ENCODE measurements at places on chromosomes 12 and 14.

- DNase-seq, result no peak
Measured at GRCh38 chr12:93689076-93689834, 12.1 kb downstream of the CRADD start.

DNA sequence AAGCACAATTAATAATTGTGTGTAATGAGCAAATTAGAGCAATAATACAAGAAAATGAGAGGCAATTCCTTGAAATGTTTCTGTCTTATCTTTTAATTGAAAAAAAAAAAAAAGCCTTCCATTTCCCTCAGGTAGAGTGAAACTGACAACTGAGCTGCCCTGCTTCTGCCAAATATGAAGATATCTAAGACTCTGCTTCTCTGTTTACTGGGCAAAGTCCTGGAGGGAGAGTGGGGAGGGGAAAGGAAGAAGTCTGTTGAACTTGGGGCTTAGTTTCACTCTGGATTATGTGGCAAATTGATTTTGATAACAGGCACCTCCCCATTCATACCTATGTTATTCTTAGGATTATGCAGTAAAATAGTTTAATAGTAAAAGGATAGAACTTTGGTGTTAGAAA lies 364.9 kb downstream of the NRXN3 start:
- no peak for DNase-seq

DNA sequence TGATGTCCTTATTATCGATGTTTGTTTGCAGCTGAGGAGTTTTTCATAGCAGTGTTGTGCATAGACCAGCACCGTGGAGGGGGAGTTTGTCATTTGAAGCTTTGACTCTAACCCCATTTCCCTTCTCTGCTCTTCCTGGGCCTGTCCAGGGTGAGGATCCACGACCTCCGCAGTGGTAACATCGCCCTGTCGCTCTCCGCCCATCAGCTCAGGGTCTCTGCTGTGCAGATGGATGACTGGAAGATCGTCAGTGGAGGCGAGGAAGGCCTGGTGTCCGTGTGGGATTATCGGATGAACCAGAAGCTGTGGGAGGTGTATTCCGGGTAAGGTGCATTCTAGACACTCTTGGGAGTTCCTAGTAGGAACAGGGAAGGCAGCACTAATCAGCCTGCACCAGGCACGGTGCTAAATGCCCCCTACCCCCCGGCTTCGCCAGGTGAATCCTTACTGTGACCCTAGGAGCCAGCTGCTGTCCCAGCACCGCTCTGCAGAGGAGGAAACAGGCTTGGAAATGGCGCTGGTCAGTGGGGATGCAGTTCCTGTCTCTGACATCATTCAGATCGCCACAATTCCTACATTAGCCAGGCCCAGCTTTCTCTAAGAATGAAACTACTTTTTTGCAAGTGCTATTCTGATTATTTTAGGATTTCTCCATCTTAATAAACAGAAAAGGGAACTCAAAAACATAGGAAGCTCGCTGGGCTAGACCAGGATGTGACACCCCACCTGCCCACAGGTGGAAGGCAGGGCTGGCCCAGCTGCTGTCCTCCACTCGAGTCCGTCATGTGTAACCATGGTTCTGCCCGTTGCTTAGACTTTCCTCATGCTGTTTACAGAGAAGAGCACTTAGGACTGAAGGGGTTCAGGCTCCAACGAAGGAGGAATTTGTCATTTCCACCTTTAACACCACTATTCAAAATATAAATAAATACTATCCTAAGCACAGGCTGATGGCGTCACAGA lies 74.9 kb downstream of the TESC start:
- no peak for DNase-seq

DNA sequence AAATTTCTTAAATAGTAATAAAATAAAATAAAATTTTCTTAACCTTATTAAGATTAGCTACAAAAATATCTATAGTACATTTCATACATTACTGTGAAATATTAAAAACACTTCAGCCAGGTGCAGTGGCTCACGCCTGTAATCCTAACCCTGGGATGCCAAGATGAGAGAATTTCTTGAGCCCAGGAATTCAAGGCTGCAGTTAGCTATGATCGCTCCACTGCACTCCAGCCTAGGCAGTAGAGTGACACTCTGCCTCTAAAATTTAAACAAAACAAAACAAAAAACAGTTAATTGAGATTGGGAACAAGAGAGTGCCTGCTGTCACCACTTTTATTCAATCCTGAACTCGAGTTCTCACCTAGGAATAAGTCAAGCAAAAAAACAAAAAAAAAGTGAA lies 95.0 kb upstream of the CPNE8 start:
- no peak for DNase-seq

DNA sequence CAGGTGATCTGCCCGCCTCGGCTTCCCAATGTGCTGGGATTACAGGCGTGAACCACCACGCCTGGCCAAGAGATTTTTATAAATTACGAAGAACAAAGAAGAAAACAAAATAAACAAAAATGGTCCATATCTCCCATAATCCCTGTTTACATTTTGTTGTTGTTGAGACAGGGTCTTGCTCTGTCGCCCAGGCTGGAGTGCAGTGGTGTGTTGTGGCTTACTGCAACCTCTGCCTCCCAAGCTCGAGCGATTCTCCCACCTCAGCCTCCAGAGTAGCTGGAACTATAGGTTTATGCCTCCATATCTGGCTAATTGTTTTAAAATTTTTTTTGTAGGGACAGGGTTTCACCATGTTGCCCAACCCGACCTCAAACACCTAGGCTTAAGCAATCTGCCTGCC lies 156.1 kb downstream of the ZNF664 start:
- no peak for DNase-seq

DNA sequence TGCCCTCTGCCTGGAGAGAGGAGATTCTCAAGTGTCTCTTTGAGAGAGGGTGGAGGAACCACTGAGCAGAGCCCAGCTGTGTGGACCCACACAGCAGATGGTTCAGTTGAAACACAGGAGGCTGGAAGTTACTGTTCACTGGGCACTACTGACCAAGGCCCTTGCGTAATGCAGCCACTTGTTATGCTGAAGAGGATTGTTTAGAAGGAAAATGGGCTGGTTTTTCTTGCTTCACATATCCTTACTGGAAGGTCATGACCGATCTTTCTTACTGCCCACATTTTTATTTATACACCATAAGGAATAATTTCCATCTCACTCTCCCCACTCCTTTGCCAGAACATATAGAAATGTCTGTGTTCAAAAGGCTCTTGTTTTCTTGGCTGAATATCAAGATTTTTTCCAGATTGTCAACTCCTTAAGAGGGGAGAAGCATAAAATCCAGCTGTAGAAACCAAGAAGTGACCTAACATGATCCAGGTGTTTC lies 375.1 kb upstream of the DDHD1 start:
- DNase-seq, result peak; percentile 64

DNA sequence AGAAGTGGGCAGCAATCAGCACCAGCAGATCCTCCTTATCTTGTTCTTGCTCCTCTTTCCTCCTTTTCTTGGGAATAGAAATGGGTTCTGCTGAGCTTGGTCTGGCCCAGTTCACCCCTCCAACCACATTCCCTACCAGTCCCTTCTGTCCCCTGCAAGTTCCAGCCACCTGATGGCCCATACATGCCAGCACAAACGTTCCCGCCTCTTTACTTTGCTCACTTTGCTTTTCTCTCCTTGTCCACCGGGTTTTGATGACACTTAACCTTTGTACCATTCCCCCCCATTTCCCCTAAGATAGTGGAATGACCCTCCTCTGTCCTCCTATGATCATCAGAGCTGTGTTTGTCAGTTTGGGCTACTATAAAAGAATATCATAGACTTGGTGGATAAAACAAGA lies 23.4 kb upstream of the EML1 start:
- no peak for DNase-seq

- peak; percentile 80 for DNase-seq
Measured at GRCh38 chr12:101552277-101552676, 42.5 kb upstream of the MYBPC1 start.

DNA sequence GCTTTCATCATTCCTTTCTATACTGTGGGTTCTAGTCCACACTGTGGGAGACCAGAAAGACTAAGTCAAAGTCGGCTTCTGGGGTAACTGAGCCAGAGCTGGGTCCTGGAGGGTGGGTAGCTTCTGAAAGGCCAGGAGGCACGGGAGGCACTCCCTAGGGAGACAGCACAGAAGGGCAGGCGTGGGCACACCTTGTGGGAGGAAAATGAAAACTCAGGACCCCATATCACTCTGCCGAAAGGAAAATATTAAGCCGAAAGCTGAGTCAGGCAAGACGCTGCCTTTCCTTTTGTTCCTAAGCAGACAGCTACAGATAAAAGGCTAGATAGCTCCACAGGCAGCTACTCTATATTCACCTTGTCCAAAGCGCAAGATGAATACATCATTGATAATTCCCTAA lies 20.7 kb downstream of the ANO2 start:
- DNase-seq, result no peak

DNA sequence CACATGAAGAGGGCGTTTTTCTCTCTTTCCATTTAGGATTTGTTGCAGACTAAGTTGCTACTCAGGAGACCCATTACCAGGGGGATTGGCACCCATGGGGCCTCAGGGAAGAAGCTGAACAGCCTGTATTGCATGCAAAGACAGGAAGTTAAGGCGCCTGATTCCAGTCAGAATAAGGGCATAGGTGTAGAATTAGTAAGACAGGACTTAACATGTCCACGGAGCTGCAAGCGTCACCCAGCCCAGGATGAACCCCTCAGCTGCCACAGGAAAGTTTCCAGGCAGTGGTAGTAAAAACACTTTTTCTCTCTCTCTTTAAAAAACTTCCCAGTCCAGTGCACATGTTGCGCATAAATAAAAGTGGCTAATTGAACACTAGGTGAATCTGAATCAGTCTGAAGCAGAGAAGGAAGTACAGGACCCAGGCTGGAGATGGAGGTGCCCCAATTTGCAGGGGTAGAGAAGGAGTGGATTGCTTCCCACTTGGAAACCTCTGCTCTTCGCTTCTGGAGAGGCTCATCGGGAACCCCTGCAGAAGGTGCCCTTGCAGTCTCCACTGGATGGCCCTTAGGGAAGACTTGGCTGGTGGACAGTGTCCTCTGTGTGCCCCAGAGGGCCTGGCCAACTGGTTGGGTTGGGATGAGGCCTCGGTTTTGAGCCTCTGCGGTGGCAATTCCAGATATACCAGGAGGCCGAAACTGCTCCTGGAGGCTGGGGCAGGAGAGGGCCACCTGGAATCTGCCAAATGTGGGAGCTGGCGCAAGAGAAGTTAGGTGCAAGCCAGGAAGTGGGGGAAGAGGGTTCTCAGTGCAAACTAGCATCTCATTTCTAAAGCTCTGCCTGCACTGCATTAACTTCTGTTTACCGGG lies 10.7 kb upstream of the TBX3 start:
- DNase-seq, result no peak

GRCh38 chr12:11653215-11653753 lies 3.8 kb downstream of the ETV6 start:
- DNase-seq, result no peak

GRCh38 chr12:66590275-66590985 lies 88.4 kb downstream of the GRIP1 start:
- DNase-seq, result no peak

- DNase-seq, result no peak
Measured at GRCh38 chr14:95291859-95292542, 27.7 kb downstream of the CLMN start.

DNA sequence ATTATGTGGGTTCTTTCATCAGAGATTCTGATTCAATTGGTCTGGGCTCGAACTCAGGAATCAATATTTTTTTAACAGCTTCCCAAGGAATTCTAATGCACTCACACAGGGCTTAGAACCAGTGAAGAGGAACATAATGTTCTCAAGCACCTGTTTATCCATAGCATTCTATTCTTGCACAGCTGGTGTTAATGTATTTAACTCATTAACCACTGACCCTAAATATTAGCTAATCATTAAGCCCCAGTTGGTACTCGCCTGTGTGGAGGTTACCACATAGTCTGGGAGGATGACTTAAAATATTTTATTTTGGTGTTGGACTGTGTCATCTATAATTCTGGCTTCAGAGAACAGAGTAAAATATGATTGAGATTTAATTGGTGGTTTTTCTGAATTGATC lies 45.3 kb downstream of the LRP6 start:
- no peak for DNase-seq

DNA sequence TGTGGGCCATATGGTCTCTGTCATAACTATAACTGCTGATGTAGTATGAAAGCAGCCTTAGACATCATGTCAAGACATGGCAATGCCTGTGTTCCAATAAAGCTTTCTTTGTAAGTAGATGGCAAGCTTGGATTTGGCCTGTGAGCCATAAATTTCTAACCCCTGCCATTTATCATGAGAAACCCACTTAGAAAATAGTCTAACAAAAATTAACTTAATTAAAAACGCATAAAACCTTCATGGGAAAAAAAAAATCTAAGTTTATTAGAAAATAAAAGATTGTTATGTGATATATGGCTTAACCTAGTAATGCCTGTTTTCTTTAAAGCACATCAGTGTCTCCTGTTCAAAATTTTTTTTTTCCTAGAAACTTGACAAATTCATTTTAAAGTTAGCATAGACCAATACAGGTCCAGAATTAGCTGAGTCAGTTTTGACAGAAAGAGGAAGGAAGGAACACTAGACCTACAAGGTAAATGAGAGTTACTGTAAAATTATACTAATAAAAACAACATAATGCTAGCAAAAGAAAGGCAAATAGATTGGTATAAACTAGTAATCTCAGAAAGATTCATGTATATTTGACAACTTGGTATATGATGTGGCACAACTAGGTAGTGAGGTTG lies 68.2 kb downstream of the USP15 start:
- no peak for DNase-seq

- no peak for DNase-seq
Measured at GRCh38 chr14:24609655-24610344, at the start of gene GZMH. TSS of gene GZMH (minus strand) at chr14:24609685. CDS start at chr14:24609613, 72 bp downstream.

DNA sequence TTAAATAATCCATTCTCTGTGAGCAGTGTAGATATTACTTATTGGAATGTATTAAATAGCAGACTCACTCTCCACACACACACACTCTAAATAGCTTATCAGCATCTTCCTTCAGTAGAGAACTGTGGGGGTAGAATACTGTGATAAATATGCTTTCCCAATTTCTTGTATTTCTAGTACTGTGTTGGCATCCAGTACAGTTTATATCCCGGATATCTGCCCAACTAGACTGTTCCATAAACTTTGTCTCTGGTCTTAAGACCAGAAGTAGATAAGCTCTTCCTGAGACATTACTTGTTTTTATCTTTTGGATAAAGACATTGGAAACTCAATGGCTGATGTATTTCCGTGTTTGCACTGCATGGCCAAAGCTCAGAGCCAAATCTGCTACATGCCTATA lies 136.2 kb upstream of the PDZRN4 start:
- DNase-seq, result no peak

GRCh38 chr14:31886156-31886835 lies 190.8 kb upstream of the ARHGAP5 start:
- no peak for DNase-seq

- no peak for DNase-seq
Measured at GRCh38 chr12:1716215-1716862, 25.5 kb downstream of the ADIPOR2 start.

- DNase-seq, result no peak
Measured at GRCh38 chr12:124703856-124704255, 136.4 kb upstream of the NCOR2 start.

- DNase-seq, result no peak
Measured at GRCh38 chr12:31232361-31232965, 93.5 kb downstream of the SINHCAF start.

DNA sequence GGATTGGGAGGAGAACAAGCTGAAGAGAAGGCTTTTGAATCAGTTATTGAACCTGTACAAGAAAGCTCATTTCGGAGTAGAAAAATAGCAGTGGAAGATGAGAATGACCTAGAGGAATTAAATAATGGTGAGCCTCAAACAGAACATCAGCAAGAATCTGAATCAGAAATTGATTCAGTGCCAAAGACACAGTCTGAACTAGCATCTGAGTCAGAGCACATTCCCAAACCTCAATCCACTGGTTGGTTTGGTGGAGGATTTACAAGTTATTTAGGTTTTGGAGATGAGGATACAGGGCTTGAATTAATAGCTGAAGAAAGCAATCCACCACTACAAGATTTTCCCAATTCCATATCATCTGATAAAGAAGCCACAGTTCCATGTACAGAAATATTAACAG lies 13.5 kb downstream of the MIA2 start:
- no peak for DNase-seq
